ENCODE measurements at places on chromosomes 4 and X.

DNA sequence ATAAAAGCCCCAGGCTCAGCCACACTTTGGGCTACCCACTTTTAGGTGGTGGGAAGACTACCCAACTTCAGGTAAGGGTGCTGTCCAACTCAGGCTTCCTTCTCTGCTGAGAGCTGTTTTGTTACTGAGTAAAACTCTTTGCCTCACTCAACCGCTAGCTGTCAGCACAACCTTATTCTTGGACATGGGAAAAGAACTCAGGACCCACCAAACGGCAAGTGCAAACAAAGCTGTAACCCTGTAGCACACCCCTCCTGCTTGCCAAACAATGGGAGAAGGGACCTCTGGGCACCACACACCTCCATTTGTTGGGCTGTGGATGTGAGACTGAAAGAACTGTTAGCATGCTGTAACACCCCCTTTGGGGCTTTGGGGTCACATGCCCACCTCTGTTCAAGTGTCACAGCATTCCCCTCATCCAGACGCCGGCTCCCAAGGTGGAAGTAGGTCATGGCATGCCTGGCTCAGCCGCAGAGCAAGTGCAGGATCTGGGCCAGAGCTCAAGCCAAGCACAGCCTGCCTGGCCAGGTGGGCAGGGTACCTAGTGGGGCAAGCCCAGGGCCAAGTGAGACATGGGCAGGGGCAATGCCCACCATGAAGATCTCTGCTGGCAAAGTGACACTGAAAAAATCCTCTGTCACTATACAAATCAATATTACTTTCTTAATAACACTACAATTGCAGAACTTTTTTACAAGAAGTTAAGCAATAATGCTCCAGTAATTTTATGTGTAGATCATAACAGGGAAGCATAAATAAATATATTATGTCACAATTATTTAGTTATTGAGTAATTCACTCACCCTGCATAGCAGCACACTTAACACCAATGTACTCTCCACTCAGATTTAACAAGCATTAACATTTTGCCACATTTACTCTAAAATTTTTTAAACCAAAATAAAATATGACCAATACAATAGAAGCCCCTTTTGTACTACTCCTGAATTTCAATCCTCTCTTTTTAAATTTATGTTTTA, 107.2 kb downstream of the TBCK start:
- DNase-seq: no peak

DNA sequence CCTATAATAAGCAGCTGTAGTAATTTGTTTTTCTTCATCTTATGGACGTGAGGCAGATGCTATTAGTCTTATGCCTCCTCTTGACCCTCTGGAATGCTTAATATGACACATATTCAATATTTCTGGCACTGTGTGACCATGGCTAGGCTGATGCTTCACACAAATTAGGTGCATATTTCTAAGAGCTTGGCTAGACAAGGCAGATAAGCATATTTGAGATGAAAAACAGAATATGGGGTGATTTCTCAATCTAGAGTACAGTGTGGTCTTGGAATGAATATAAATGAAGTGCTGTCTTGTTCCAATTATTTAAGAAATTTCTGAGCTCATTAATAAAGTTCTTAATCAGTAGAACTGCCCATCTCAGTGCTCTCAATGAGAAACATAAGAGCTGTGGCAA, 156.2 kb downstream of the NPNT start:
- no peak for DNase-seq

GRCh38 chr4:40299811-40300292, 35.3 kb upstream of the CHRNA9 start:
- no peak for DNase-seq

GRCh38 chr4:185710487-185710995, 101.5 kb downstream of the SORBS2 start:
- DNase-seq: no peak

DNA sequence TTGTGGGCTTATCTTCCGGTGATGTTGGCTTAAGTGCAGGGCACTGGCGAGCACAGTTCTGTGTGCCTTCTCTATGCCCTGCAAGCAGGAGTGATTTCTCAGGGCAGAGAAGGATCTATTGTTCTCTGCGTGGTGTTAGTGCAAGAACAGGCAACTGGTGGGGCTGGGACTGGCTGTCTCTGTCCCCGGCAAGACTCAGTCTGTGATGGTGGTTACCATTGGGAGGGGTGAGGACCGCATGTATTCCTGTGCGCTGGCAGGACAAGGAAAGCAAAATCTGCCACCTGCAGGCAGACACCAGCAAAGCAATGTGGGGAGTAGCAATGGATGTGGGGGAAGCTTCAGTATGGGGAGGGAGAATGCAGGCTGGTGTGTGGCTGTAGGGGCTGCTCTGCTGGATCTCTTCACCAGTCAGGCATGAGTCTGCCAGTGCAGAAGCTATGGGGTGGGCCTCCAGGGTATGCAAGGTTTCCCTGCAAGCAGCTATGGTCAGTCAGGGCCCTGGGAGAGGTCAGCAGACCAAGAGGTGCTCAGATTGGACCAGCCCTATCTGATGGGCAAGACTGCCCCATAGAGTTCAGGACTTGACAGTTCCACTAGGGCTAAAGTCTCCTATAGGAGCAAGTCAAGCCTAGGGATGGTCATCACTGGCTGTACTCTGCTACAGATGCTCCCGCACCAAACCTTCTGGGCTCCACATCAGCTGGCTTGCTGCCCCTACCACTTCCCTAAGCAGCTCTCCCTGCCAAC, 16.8 kb downstream of the PF4 start:
- DNase-seq: no peak

DNA sequence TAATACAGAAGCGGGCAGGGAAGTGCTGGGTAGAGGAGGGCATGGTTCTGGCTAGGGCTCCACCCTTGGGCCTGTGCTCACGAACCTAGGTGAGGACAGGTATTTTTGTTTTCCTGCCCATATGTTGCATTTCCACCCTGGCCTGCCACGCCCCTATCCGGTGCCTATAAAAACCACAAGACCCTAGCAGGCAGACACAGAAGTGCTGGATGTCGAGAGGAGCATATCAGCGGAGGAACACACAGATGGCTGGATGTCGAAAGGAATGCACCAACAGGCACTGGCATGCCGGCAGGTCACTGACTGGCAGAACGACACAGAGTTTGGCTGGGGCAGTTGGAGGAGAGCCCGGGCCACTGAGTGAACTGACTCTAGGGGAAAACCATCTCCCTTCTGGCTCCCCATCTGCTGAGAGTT, 316.6 kb upstream of the BOD1L1 start:
- peak; percentile 84 for DNase-seq

DNA sequence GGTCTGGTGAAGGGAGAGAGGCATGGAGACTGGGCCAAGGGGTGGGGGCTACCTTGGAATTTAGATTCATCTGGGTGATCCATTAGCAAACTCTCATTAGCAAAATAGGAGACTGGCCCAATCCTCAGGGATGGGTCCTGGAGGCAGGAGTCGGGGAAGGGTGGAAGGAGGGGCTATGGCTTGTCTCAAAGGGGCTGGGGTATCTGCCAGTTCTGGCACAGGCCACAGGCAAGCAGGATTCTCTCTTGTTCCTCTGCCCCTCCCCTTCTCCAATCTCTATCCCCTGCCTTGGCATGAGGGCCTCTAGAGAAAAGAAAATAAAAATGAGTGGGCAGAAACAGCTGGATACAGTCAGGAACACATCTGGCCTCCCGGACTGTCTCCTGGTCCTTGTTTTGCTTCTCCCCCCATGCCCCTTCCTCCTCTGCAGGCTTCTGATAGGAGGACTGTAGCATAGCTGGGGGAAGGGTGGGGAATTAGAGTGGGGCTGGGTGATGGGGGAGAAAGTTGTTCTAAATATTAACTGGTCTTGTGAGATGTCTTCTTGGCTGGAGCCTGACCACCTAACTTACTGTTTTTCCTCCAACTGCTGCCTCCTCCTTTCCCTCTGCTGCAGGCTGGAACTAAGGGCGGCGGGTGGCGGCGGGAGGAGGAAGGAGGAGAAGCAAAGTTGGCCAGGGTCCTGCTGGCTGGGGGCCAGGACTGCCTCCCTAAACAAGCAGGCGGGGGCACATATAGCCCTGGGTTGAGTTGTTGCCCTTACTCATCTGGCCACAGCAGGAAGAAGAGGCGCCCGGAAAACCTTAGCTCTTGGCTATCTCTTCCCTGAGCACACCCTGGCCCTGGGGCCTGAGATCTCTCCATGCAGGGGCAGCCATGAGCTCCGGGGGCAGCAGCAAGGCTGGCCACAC, 53.3 kb upstream of the LAS1L start:
- no peak for DNase-seq

Data from cerebellar nuclear complex (tissue), 1 donor.